Activated CD4-positive, alpha-beta T cell treated with anti-CD3 and anti-CD28 coated beads, Interleukin-2, amount 50 U/mL, for 48 hours (primary cell): ENCODE measurements at places on chromosomes 6 and 20.
A peak's percentile ranks its signal among the peaks of the same experiment; 100 is the strongest.

GRCh38 chr20:62754122-62754990 lies 41.9 kb upstream of the MRGBP start:
- DNase-seq = no peak

DNA sequence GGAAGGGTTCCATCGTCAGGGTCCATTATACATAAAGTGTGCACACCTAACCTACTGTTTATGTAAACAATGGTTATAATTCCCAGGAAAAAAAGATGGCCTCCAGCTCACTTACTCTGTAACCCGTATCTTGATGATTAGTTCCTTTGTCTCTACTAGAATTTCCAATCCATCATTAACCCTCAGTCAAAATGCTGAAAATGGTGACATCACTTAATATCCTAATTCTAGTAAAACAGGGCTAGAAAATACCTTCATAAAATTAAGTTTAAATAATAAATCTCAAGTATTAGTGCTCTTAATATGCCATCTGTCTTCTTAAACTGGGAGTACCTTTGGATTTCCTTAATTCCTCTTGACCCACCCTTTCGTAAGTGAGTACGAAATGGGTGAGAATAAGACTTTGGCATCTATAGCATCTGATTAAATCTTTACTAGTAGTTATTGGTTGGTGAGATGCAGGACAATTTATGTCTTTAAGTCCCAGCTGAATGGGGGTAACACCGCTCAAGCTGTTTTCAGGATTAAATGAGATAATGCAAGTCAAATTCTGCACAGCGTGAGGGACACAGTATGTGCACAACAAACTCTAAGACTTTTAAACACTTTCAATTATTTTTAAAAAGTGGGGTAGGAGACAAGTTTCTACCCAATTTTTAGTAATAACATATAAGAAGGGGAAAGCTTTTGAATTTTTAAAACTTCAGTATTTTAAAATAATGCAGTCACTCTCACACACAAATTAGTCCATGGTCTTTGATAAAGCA lies 1.6 kb downstream of the HMGN3 start:
- DNase-seq = no peak

GRCh38 chr6:54192993-54193392 lies 81.8 kb downstream of the MLIP start:
- DNase-seq = no peak

GRCh38 chr6:121726596-121726995 lies 291.1 kb downstream of the GJA1 start:
- DNase-seq = no peak

DNA sequence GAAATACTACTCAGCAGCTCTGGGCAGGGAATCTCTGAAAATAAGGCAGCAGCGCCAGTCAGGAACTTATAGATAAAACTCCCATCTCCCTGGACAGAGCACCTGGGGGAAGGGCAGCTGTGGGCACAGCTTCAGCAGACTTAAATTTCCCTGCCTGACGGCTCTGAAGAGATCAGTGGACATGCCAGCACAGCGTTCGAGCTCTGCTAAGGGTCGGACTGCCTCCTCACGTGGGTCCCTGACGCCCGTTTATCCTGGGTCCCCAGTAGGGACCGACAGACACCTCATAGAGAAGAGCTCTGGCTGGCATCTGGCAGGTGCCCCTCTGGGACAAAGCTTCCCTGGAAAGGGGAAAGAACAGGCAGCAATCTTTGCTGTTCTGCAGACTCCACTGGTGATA lies 59.0 kb downstream of the COL21A1 start:
- no peak for DNase-seq

DNA sequence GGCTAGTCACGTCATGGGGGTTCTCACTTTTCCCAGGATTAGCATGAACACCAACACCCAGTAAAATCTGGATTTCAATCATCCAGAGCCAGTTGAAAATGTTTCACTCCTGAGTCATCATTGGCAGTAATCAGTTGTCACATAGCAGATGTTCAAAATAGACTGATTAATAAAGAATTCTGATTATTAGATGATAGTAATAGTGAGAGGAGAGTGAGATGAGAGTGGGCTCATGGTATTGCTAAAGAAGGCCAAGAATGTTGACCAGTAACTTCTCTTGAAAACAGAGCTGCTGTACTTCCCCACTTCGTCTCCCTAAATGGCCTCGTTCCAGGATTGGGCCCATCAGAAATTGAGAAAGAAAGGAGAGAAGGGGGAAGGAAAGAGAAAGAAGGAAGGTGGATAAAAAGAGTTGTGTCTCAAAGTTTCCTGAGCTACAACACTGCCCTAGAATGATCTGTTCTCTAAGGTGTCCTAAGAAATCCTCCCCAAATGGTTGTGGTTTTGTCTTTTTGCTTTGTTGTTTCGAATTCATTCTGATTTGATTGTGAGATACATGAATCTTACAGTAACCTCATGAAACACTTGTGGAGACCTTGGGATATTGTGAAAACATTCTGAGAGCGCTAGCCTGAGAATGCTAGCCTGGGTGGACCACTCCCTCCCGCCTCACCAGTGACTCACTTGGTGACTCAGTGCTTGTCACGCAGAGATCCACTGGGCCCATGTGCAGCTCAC lies 502.2 kb upstream of the JARID2 start:
- peak; percentile 85 for DNase-seq

DNA sequence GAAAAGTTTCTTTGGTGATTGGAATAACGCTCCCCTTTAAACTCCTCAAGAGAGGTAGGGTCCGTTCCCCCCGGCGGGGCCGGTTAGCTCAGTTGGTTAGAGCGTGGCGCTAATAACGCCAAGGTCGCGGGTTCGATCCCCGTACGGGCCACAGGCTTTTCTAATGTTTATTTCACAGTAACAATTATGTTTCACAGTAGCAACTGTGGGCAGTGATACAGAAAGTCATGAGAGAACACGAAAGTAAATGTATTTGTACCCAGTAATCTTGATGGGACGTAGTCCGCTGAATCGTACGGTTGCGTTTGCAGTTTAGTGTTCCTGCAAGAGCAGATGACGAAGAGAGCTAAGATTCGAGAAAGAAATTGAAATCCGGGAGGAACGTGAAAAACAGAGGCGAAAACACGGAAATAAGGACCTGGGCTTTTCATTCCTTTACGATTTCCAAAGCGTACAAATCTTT lies 505.5 kb downstream of the PRIM2 start:
- no peak for DNase-seq

DNA sequence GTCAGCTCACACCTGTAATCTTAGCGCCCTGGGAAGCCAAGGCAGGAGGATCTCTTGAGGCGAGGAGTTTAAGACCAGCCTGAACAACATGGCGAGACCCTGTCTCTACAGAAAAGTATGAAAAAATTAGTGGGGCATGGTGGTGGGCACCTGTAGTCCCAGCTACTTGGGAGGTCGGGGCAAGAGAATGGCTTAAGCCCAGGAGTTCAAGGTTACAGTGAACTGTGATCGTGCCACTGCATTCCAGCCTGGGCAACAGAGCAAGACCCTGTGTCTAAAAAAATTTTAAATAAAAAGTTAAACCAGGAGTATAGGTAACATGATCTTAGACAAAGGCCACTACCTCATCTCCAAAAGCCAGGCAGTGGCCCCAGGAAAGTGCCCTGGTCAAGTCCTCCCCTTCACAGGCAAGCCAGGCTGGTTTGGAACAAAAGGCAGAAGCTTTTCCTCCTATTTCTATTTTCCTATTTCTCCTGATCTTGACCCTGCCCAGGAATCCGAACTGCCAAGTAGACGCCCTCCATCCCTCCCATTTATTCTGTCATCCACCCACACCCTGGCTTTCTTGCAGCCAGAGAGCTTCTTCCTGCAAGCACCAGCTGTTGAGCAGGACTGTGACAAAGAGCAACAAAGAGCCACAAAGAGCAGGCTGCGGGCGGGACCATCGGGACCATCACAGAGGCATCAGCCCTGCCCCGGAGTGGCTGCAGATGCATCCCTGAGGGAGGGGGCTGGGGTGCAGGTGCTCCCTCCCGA lies 149.9 kb upstream of the AFDN start:
- no peak for DNase-seq

GRCh38 chr6:447381-448165 lies 56.0 kb downstream of the IRF4 start:
- DNase-seq = peak; percentile 61

- peak; percentile 74 for DNase-seq
These were observed 11.4 kb downstream of the SYNGAP1 start for GRCh38 chr6:33430991-33431879.

- DNase-seq = no peak
These were observed 592.7 kb upstream of the NRSN1 start for GRCh38 chr6:23533311-23533710.

- DNase-seq = no peak
These were observed 138.4 kb upstream of the STXBP5 start for GRCh38 chr6:147065786-147066185.

GRCh38 chr20:64116016-64116415 lies 8.7 kb upstream of the NPBWR2 start:
- DNase-seq = no peak

DNA sequence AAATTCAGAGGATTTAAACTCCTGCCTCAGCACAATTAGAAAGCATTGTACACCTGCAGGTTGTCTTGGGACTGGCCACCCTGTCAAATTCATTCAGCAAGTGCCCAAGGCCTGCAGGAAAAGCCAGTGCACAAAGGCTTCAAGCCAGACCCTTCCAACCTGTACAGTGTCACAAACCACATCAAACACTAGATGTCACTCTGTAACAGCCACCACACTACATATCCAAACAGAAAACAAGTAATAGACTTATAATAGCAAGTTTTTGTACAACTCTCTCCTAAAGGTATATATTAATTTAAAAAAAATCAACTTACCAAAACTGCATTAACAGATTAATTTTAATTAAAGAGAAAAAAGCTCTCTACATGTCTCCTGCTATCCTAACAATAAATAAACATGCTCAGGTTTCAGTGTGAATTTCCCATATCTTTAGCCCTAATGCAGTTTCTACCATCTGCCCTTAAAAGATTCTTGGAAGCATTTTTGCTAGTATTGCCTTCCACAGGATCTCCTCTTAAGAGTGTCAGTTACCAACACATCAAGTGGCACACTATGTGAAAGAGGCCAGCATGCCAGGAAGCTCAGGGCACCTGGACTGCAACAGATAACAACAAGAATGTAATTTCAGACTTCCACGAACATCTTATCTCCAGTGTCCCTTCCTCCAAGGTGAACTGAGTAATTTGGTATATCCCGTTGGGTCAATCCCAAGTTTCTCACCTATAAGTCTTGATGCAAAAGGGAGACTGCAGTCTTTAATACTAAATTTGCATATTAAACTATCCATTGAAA lies 47.5 kb downstream of the RALGAPA2 start:
- no peak for DNase-seq

DNA sequence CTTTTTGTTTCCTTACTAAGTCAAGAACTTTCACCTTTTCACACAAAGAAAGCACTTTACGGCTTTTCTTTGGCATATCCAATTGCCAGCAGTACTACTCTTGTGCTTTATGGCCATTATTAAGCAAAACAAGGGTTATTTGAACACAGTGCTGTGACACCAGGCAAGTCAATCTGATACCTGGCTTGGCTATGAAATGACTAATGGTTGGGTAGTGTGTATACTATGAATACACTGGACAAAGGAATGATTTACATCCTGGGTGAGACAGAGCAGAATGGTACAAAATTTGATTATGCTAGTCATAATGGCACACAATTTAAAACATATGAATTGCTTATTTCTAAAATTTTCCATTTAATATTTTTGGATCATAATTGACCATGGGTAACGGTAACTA lies 22.1 kb upstream of the ADGRF1 start:
- DNase-seq = no peak

DNA sequence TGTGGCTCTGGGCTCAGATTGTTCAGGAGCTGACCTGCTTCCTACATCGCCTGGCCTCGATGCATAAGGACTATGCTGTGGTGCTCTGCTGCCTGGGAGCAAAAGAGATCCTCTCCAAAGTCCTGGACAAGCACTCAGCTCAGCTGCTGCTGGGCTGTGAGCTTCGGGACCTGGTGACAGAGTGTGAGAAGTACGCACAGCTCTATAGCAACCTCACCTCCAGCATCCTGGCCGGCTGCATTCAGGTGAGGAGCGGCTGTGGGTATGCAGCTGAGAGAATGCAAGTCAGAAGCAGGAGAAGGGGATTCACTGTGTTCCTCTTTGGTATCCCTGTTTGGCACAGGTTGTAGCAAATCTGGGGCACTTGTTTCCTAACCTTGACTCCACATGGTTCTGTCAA lies 17.9 kb downstream of the CUL9 start:
- no peak for DNase-seq

- no peak for DNase-seq
These were observed 179.8 kb downstream of the CLIC5 start for GRCh38 chr6:45835721-45836437.

- no peak for DNase-seq
These were observed 12.4 kb upstream of the KIAA1755 start for GRCh38 chr20:38272961-38273360.

DNA sequence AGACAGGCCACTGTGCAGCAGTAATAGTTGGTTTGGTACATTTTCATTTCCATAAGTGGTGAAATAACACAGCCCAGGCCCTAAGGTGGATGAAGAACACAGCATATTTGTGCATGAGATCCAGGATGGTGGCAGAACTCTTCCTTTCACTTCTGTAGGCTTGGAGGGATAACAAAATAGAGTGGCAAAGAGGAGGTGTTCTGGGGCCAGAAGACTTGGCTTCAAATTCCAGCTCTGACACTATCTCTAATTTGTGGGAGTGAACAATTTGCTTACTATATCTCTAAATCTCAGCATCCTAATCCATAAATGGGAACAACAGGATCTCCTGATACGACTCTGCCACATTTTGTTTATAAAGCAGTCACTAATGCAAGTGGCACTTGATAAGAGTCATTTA lies 111.7 kb upstream of the FAM184A start:
- DNase-seq = no peak

- no peak for DNase-seq
These were observed 22.7 kb downstream of the PMEPA1 start for GRCh38 chr20:57686931-57687652.

- DNase-seq = no peak
These were observed 38.6 kb downstream of the CEBPB start for GRCh38 chr20:50229156-50229607.

DNA sequence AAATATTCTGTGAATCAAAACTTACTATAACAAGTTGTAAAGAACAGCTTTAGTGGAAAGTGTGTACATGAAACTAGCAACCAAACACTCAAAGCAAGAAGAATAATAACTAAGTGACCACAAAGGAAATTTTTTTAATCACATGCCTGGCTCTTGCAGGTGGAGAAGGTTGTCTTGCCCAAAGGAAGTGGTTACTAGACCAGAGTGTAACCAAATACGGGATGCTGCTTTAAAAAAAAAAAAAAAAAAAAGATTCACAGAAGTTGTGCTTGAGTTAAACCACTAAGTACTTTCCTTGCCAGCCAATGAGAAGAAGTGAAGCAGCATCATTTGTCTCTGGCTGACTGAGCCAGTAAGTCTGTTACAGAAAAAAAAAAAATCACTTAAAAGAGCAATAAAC lies 19.1 kb upstream of the HLA-DQB1 start:
- DNase-seq = peak; percentile 6

DNA sequence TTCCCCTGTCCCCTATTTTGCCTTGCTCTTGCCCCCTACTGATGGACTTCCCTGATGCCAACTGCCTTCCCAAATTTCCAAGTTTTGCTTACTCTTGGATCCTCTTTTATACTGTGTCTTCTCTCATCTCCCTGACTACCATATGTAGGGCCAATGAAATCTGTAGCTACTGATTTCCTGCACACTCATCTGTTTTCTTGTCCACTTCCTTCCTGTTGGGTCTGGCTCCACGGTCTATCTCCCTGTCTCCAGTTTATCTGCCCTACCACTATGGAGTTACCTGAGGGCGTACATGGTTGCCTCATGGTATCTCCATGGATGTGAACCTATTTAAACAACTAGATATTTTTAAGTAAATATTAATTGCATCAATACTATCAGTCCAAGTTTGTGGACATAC lies 140.3 kb upstream of the MCHR2 start:
- no peak for DNase-seq
